Renal cortical epithelial cell (primary cell): ENCODE measurements at places on chromosomes 6 and 20. TPM values are rescaled to one million over a fixed set of nuclear protein-coding genes. Genes with fewer than 3 reads are reported as not detected.

The COL21A1 gene
- total RNA-seq: 0.50 TPM in 1 of 2 replicates, not detected in the other

The DACT2 gene
- 0.17 and 0.89 TPM in 2 replicates for total RNA-seq

The EFCAB8 gene
- total RNA-seq: 0.05 TPM in 1 of 2 replicates, not detected in the other

The MUC22 gene
- total RNA-seq: 0.15 TPM in 1 of 2 replicates, not detected in the other

The GRM4 gene
- total RNA-seq: 0.05 TPM in 1 of 2 replicates, not detected in the other

The TSBP1 gene
- not detected in 2 replicates for total RNA-seq

The ANGPT4 gene
- total RNA-seq: not detected in 2 replicates

The ADGRB3 gene
- under 0.01 and 0.05 TPM in 2 replicates for total RNA-seq

The TFAP2B gene
- 0.35 and 8.8 TPM in 2 replicates for total RNA-seq

The ZC2HC1B gene
- total RNA-seq: not detected in 2 replicates

The DNAAF9 gene
- 6.8 and 22.0 TPM in 2 replicates for total RNA-seq

The HLA-DMA gene
- 1.9 and 6.1 TPM in 2 replicates for total RNA-seq

The SLC52A3 gene
- 1.6 and 1.9 TPM in 2 replicates for total RNA-seq

The PPIL6 gene
- 0.17 and 13.3 TPM in 2 replicates for total RNA-seq

The C4A gene
- 1.6 and 42.4 TPM in 2 replicates for total RNA-seq

The TP53INP2 gene
- 5.4 and 10.9 TPM in 2 replicates for total RNA-seq

The BMP2 gene
- total RNA-seq: 16.7 and 17.2 TPM in 2 replicates

The OOEP gene
- total RNA-seq: not detected in 2 replicates

The MKKS gene
- 7.6 and 25.4 TPM in 2 replicates for total RNA-seq

The LST1 gene
- total RNA-seq: not detected in 2 replicates

The RNF144B gene
- total RNA-seq: 191 and 251 TPM in 2 replicates

The GPR6 gene
- total RNA-seq: not detected in 2 replicates

The C6orf141 gene
- 2.4 and 4.7 TPM in 2 replicates for total RNA-seq

The WFDC2 gene
- 1.6 and 25.0 TPM in 2 replicates for total RNA-seq

The SLC25A27 gene
- 2.3 and 15.3 TPM in 2 replicates for total RNA-seq

The XKR7 gene
- 0.10 and 0.17 TPM in 2 replicates for total RNA-seq

The CDC40 gene
- total RNA-seq: 22.6 and 30.4 TPM in 2 replicates

The FRK gene
- 21.7 and 44.4 TPM in 2 replicates for total RNA-seq

The RBBP8NL gene
- total RNA-seq: not detected in 2 replicates

The RIOK1 gene
- 10.4 and 16.9 TPM in 2 replicates for total RNA-seq

The LY6G6D gene
- total RNA-seq: not detected in 2 replicates

The TRMT6 gene
- 15.1 and 18.8 TPM in 2 replicates for total RNA-seq

The SAMD5 gene
- total RNA-seq: 0.87 and 3.3 TPM in 2 replicates

The NSFL1C gene
- total RNA-seq: 30.6 and 50.1 TPM in 2 replicates

The EYS gene
- 0.10 and 0.87 TPM in 2 replicates for total RNA-seq

The TRAPPC3L gene
- not detected in 2 replicates for total RNA-seq

The OARD1 gene
- 10.1 and 17.1 TPM in 2 replicates for total RNA-seq

The MDFI gene
- 3.4 and 20.0 TPM in 2 replicates for total RNA-seq

The ZC3H12D gene
- total RNA-seq: 0.15 TPM in 1 of 2 replicates, not detected in the other

The C20orf144 gene
- 0.35 TPM in 1 of 2 replicates, not detected in the other for total RNA-seq

The ATP9A gene
- total RNA-seq: 33.0 and 60.6 TPM in 2 replicates

The PTK6 gene
- total RNA-seq: 0.05 and 0.17 TPM in 2 replicates

The RSPO3 gene
- total RNA-seq: 0.17 and 0.55 TPM in 2 replicates

The RGS17 gene
- 3.6 and 7.0 TPM in 2 replicates for total RNA-seq

The SALL4 gene
- total RNA-seq: 0.15 and 0.35 TPM in 2 replicates

The RUNX2 gene
- total RNA-seq: 13.9 and 34.1 TPM in 2 replicates

The ID4 gene
- total RNA-seq: 7.6 and 17.3 TPM in 2 replicates

The VGLL2 gene
- 0.17 TPM in 1 of 2 replicates, not detected in the other for total RNA-seq

The ZMYND8 gene
- 11.8 and 21.9 TPM in 2 replicates for total RNA-seq

The CALHM4 gene
- total RNA-seq: not detected in 2 replicates

The SLC17A2 gene
- 0.30 TPM in 1 of 2 replicates, not detected in the other for total RNA-seq

The SCAND1 gene
- total RNA-seq: 34.9 and 86.8 TPM in 2 replicates

The RIPPLY2 gene
- not detected in 2 replicates for total RNA-seq

The RPN2 gene
- 180 and 272 TPM in 2 replicates for total RNA-seq
